Spinal cord (tissue), 10 donors: ENCODE measurements at places on chromosomes 6 and 20.
A peak's percentile ranks its signal among the peaks of the same experiment; 100 is the strongest.

- DNase-seq: no peak
Measured at GRCh38 chr6:140079328-140079727, 704.9 kb upstream of the CITED2 start.

DNA sequence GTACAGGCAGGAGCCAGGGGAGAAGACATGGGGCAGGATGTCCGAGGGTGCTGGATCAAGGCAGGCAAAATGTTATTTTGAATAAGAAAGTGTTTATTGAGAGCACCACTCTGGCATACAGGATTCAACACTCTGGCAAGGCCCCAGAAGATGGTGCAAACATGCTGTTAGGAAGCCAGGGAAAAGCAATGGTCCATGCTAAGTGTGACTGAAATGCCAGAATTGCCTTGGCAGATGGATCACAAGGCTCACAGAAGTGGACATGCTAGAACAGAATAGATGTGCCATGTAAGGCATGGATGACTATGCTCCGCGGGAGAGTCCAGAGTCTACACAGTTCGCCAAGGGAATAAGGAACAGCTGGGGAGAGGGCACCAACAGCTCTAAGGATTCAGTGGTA, 54.6 kb downstream of the QRSL1 start:
- DNase-seq: no peak

DNA sequence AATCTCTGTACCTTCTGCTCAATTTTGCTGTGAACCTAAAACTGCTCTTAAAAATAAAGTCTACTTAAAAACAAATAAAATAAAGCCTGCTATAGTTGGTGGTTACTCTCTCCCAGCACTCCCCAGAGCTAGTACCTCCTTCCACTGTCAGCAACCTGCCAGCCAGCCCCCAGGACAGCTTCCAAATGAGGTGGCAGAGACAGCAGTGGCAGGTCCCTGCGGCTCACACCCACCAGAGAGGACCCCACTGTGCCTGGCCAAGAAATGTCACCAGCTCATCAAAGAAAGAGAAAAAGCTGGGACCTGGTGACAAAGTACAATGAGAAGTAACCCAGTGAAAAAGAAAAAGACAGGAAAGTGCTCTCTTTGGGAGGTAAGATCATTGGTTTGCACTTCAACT, 15.2 kb downstream of the APMAP start:
- no peak for DNase-seq

GRCh38 chr6:90294614-90294988, 2.0 kb downstream of the BACH2 start:
- peak; percentile 73 for DNase-seq
